Progenitor cell of endocrine pancreas (in vitro differentiated cells): ENCODE measurements at places on chromosomes 7 and 10. TPM values are rescaled to one million over a fixed set of nuclear protein-coding genes. Genes with fewer than 3 reads are reported as not detected.

DNA sequence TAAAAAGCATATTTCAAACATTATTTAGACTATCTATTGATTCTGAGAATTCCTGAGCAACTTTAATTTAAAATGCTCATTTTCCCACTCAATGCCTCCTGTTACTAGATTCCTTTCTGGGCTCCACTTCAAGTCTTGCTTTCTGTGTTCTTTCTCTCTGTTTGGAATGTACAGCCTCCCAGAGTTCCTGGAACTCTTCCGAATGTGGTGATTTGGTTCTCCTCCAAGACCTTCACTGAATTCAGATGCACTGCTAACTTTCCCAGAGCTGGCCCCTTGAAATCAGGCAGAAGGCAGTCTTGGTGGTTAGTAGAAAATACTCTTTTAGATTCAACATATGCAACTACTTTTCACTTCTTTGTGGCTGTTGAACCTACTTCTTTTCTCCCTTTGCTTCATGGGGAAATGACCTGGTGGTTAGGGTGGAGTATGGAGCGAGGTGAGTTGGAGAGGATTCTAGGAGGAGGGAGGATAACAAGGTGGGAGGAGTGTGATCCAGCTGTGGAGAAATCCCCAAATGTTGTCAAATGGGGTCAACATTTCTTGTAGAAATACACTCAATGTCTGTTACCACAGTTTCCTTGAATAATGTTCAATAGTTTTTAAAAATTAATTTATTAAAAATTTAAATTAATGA is 27.9 kb upstream of the CCDC7 start:
- H3K4me1 ChIP-seq = no peaks in the 10 kb centered on the region
- H3K4me3 ChIP-seq = no peak overlapping the region
- H3K36me3 ChIP-seq = no peaks in the 10 kb centered on the region
- DNase-seq = no peak

The AZGP1 gene
- total RNA-seq = not detected in 2 replicates

The CYP2E1 gene
- total RNA-seq = 0.91 and 1.4 TPM in 2 replicates

DNA sequence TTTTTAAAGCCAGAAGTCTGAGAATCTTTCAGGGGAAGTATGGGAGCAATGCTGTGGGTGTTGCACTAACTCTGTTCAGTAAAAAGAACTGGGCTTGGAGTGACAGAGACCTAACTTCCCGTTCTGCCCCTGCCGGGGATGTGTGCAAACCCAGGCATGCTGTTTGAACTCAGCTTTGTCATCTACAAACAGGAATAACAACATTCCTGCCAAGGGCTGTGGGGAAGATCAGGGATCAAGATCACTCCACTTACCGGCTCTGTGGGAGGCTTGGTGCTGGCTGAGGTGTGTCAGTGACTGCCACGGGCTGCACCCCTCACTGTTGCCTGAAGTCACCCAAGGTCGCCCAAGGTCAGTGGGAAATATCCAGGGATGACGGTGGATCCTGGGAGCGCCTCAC is 23.1 kb upstream of the DRGX start:
- no peaks in the 10 kb centered on the region for H3K36me3 ChIP-seq
- H3K4me1 ChIP-seq = peaks cover 6% of the 10 kb centered on the region
- no peak for DNase-seq
- no peak overlapping the region for H3K4me3 ChIP-seq

GRCh38 chr7:92641921-92642511 is 51.8 kb upstream of the FAM133B start:
- H3K36me3 ChIP-seq = no peaks in the 10 kb centered on the region
- H3K27me3 ChIP-seq = peaks cover 2% of the 10 kb centered on the region
- peaks cover 5% of the 10 kb centered on the region for H3K4me1 ChIP-seq
- DNase-seq = no peak
- no peak overlapping the region for H3K4me3 ChIP-seq

The IFIT3 gene
- total RNA-seq = 0.16 TPM in 1 of 2 replicates, not detected in the other

DNA sequence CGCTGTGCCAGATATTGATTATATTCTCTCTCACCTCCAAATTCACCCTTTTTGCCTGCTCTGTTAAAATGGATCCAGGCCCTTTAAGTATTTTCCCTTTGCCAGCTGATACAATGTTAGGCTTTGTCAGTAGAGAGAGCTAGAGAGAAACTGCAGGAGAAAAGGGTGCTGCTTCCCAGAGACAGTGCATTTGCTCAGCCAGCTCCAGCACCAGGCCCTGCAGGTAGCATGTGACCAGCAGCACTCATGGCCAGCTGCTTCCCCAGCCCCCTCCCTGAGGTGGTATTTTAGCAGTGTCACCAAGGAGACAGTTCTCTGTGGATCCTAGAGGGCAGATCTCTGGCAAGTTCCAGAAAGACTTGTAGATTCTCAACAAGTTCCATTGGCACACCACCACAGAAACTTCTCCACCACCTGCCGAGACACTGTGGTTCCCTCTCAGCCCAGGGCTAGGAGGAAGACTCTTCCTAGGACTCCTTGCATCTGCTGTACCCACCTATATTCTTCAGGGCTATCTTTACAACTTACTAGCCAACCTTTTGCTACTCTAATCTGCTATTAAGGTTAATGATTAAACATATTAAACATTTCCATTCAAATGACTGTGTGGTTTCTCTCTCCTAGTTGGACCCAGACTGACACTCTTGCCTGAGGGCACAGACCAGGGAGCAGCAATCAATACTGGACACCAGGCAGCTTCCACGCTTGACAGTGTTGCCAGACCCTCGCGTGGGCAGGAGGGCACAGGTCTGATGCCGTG is 35.6 kb upstream of the ADAM12 start:
- no peak overlapping the region for H3K4me3 ChIP-seq
- H3K27me3 ChIP-seq = peaks cover 45% of the 10 kb centered on the region
- no peaks in the 10 kb centered on the region for H3K36me3 ChIP-seq
- no peak overlapping the region for H3K27ac ChIP-seq

The FAM180A gene
- not detected in 2 replicates for total RNA-seq

DNA sequence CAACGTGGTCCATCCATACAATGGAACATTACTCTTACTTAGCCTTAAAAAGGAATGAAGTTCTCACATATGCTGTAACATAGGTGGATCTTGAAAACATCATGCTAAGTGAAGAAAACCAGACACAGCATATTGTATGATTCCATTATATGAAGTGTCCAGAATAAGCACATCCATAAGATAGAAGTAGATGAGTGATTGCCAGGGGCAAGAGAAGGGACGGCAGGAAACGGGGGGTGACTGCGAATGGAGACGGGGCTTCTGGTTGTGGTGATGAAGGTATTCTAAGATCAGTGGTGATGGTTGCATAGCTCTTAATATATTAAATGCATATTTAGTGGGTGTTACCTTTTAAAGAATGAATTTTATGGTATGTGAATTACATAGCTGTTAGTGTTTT is 29.8 kb downstream of the UBE3C start:
- DNase-seq = no peak
- no peaks in the 10 kb centered on the region for H3K4me1 ChIP-seq
- no peaks in the 10 kb centered on the region for H3K27me3 ChIP-seq
- no peak overlapping the region for H3K4me3 ChIP-seq

The GALNT17 gene
- 3.9 and 4.9 TPM in 2 replicates for total RNA-seq

- H3K4me3 ChIP-seq = no peak overlapping the region
- H3K4me1 ChIP-seq = no peaks in the 10 kb centered on the region
- peaks cover 96% of the 10 kb centered on the region for H3K27me3 ChIP-seq
- no peaks in the 10 kb centered on the region for H3K36me3 ChIP-seq
Measured at GRCh38 chr10:97977673-97978072, 52.7 kb downstream of the CRTAC1 start.

DNA sequence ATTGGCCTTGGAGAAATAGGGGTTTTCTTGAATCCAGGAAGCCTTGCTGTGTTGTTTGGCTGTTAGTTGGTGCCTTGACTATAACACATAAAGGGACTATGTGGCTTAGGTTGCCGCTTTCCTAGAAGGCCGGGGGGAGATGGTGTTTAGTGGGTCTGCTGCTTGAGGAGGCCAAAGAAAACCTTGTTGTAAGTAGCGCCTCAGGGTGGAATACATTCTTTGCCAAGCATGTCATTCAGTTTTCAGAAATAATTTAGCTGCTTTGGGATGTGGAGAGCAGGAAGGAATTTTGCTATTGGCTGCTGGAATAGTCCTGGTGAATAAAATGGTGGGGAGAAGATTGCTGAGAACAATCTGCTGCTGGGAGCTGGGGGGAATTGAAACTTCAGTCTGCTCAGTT is 132.9 kb upstream of the WNT16 start:
- H3K27ac ChIP-seq = no peak overlapping the region
- H3K4me3 ChIP-seq = no peak overlapping the region
- no peaks in the 10 kb centered on the region for H3K27me3 ChIP-seq

DNA sequence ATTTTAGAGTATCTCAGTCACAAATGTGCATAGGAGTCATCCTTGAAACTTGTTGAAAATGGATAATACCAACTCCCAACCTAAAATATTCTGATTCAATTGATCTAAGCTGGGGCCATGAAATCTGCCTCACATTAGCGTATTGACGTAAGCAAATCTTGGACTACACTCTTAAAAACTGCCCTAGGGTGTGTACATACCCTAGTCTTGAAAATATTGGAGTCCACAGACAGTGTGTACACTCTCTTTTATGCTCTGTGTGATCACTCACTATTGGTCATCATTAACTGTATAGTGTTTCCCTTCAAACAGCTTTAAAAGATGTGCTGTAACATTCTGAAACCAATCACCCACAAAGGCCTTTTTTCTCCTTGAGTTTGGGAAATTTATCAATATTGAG is 102.9 kb upstream of the FERD3L start:
- no peaks in the 10 kb centered on the region for H3K36me3 ChIP-seq
- H3K4me1 ChIP-seq = no peaks in the 10 kb centered on the region
- DNase-seq = no peak
- no peak overlapping the region for H3K4me3 ChIP-seq
- no peak overlapping the region for H3K27ac ChIP-seq

The CDH23 gene
- total RNA-seq = 0.43 and 0.53 TPM in 2 replicates

The CALHM1 gene
- not detected in 2 replicates for total RNA-seq

GRCh38 chr7:78828317-78828716 is 625.1 kb downstream of the MAGI2 start:
- H3K27me3 ChIP-seq = no peaks in the 10 kb centered on the region
- H3K4me3 ChIP-seq = no peak overlapping the region
- no peaks in the 10 kb centered on the region for H3K36me3 ChIP-seq
- DNase-seq = no peak

- H3K27me3 ChIP-seq = peaks cover 38% of the 10 kb centered on the region
- no peak for DNase-seq
Measured at GRCh38 chr10:128744092-128744491, 617.9 kb upstream of the MKI67 start.

- no peak overlapping the region for H3K4me3 ChIP-seq
- no peaks in the 10 kb centered on the region for H3K4me1 ChIP-seq
- H3K27ac ChIP-seq = no peak overlapping the region
- H3K36me3 ChIP-seq = peaks cover 5% of the 10 kb centered on the region
- H3K27me3 ChIP-seq = no peaks in the 10 kb centered on the region
- DNase-seq = no peak
Measured at GRCh38 chr10:130242513-130242912, 106.3 kb downstream of the GLRX3 start.

The CDHR3 gene
- 15.7 and 21.5 TPM in 2 replicates for total RNA-seq
